Sigmoid colon (tissue), 7 donors: ENCODE measurements at places on chromosomes 13 and 19.

- no peak for DNase-seq
These were observed 4.5 kb upstream of the B3GNT8 start for GRCh38 chr19:41431426-41432386.

DNA sequence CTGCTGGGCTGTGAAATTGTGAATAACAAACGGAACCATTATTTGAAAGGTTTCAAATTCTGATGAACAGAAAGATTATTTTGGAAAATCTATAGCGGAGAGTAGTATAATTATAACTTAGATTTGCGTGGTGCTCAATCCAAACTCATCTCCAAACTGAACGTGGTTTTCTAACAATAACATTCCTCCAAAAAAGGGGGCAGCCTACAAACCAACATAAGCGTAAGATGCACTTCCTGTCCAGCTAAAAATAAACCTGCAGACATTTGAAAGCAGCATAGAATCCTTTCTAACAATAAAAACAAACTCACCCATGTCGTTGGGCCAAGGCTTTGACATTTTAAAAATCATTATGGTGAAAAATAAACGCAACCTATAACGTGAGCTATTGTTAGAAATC lies 178.4 kb downstream of the COL4A1 start:
- DNase-seq = no peak

DNA sequence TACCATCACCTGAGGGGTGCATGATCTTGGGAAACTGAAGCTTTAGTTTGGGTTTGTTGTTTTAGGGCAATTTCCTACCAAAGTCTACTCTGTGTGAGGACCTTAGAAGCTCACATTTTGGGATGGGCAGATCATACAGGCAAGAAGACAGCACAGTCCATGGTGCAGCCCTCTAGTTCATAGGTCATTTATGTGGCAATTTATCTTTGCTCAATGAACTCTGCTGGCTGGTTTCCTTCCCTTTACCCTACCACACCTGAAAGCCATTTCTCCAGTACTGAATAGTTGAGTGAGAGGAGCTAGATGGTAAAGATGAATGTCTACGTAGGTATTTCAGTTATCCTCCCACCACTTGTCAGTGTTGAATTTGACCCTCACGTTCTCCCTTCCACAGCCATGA lies 87.5 kb upstream of the KLF12 start:
- DNase-seq = no peak

DNA sequence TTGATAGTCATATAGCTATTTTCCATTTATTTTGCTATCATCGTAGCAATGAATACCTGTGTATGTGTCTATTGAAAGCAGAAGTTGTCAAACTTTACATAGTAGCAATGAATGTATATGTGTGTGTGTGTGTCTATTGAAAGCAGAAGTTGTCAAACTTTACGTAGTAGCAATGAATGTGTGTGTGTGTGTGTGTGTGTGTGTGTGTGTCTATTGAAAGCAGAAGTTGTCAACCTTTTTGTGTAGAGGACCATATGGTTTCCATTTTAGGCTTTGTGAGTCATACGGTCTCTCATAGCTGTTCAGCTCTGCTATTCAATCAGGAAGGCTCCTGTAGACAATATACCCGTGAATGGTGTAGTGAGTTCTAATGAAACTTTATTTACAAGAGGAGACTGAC lies 20.8 kb downstream of the NLRP4 start:
- no peak for DNase-seq

- DNase-seq = no peak
These were observed 3.2 kb downstream of the IL17D start for GRCh38 chr13:20706661-20707060.

DNA sequence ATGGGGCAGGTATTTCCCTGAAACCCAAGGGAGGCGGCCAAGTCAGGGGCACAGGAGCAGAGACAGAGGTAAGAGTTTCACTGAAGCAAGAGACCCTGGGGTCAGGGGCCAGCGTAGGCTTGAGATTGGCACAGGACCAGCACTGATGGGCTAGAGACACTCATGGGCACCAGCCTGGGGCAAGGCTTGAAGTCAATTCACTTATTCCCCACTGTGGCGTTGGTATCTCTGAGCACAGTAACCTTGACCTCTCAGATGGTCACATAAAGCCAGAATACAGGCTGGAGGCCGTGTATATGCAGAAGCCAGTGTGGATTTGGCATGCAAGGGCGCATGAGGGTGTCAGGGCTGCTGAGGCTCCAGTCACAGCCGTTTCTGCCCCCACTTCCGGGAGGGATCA lies 173.5 kb upstream of the GPR12 start:
- DNase-seq = no peak

DNA sequence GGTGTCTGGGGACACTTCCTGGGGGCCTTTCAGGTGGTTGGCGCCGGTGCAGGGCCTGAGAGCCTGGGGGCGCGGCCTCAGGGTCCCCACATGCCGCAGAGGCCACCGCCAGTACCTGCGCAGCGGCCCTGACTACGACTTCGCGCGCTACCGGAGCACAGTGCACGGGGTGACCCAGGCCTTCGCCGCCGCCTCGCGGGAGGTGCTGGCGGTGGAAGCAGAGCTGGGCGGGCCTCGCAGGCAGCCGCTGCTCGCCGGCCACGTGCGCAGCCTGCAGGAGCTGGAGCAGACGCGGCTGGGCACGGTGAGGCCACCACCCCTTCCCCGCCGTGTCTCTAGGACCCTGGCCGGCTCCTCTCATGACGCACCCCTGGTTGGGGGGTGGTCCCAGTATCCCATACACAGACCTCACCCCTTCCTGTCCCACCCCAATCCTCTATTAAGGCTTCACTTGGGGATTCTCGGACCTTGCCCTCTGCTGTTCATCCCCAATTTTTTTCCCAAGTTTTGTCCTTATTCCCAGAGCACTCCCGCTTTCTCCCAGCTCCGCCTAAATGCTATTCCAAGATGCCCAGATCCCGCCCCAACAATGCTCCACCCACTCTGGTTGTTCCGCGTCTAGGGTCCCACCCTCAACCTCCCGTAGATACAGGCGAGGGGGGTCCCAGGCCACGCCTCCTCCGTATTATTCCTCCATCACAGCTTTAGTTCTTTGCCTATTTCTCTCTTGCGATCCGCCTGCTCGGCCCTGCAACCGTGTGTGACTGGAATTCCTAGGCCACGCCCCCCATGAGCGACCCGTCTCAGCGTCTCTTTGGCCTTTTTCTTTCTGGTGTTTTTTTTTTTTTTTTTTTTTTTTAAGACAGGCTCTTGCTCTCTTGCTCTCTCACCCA lies 1.0 kb downstream of the REX1BD start:
- peak; percentile 85 for DNase-seq

GRCh38 chr19:47035127-47036096 lies 13.0 kb downstream of the TMEM160 start:
- DNase-seq = peak; percentile 90

- DNase-seq = peak; percentile 87
These were observed 21.5 kb downstream of the CPT1C start for GRCh38 chr19:49712397-49712859.

GRCh38 chr19:30784850-30785457 lies 412.8 kb downstream of the ZNF536 start:
- DNase-seq = peak; percentile 76
